ENCODE measurements at places on chromosomes 3 and 15.

DNA sequence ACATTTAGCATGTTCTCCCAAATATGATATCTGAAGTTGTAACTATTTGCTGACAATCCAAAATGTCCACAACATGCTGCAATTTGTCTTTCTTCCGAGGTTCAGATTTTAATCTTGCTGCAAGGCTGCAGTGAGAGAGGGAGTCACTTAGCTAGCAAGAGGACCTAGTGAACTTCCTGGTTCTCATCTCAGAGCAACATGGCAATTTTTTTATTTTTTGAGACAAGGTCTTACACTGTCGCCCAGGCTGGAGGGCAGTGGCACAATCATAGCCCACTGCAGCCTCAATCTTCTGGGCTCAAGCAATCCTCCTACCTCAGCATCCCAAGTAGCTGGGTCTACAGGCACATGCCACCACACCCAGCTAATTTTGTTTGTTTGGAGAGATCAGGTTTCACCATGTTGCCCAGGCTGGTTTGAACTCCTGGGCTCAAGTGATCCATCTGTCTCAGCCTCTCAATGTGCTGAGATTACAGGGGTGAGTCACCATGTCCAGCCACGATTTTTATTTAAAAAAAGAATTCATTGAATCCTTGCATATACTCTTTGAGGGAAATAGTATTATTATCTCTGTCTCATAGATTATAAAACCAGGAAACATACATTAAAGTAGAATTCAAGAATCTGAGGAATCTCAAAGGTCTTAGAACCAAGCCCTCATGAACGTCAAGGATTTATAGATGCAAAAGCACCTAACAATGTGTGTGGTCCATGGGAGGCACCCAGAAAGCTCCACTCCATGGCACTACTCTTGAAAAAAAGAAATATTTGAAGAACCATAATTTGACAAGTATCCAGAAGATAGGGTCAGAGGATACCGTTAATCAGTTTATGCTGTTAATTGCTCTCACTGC lies 9.1 kb downstream of the HDC start:
- DNase-seq: peak; percentile 10

DNA sequence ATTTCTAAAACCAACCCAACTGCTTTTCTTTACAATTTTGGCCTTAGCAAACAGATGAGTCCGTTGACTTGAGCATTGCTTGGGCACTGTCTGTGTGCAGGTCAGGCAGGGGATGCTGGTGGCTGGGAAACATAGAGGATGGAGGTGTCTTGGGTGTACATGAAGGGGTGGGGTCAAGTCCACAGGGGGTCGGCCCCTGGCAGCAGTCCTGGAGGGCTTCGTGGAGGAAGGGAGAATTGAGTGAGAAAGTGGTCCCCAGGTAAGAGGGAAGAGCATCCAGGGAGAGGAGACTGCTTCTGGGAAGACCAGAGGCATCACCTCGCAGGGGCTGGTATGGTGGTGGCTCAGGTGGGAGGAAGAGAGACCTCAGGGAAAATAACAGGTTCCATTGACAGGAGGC lies 144.8 kb downstream of the TJP1 start:
- DNase-seq: no peak

GRCh38 chr3:168828536-168828935 lies 732.8 kb upstream of the GOLIM4 start:
- DNase-seq: no peak

DNA sequence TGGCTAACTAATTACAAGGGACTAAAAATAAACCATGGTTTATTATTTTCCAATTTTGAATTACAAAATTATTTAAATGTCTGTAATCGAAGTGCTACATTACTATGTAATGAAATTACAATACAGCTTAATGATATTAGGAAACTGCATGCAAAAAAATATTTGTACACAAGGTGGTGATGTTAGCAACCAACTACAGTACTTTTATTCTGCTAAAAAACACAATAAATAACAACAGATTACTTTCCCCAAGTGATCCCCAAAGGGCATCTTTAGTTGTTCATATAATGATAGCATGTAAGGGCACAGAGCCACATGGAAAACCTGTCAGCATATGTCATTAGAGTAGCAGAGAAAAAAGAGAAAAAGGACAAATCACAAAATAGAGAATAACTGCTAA lies 147.5 kb upstream of the SOX2 start:
- DNase-seq: no peak

DNA sequence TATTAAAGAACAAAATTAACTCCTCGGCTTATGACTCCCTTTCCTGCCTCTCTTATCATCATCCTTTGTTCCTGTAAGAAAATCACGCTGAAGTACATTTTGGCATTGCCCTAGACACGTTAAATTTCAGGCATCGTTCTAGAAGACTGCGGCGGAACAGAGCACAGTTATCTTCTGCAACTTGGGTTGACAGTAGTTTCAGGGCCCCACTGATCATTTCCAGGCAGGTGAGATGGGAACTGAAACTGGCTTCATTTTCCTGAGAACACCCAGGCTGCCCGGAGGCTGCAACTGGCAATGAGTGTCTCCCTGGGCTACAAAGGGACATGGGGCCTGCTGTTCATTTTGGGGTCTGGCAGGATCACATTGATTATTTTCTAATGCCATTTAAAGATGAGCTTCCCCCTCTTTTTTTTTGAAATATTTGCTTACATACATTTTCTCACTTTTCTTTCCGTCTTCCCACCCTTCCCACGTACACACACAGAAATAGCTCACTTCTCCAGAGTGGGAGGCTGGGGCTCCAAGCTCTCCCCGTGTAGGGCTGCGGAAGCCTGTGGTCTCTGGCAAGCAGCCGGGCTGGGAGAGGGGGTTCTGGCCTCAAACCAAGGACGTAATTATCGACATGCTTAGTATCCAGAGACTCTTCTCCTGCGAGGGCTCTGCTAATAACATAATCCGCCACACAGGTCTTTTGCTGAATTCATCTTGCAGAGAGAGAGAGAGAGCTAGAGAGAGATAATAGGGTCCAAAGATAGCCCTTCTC lies 267.4 kb downstream of the ABHD5 start:
- DNase-seq: no peak

- no peak for DNase-seq
Observed at GRCh38 chr3:121997372-121997771, 24.7 kb downstream of the ILDR1 start.

GRCh38 chr15:82108489-82109078 lies 62.8 kb upstream of the MEX3B start:
- peak; percentile 82 for DNase-seq

DNA sequence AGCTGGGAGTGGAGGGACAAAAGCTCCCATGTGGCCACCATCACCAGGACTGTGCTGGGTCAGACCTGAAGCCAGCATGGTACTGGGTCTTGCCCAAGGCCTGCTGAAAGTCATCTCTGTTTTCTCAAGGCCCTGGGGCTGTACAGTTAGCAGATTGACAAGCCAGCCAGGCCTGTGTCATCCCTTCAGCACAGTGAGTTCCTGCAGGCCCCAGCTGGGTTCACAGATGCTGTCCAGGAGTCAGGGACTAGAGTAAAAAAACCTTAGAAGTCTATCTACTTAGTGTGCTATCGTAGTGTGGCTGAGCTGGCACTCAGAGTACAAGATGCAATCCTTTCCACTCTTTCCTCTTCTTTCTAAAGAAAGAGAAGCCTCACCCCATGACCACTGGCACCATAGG lies 246.0 kb upstream of the NAALADL2 start:
- DNase-seq: no peak

GRCh38 chr15:98953000-98953787 lies 54.4 kb downstream of the PGPEP1L start:
- DNase-seq: no peak

- DNase-seq: no peak
Observed at GRCh38 chr3:66361356-66361755, 139.5 kb downstream of the LRIG1 start.
